ENCODE measurements at places on chromosomes 6 and 20.

GRCh38 chr6:126701676-126702560, 362.0 kb downstream of the CENPW start:
- no peak for DNase-seq

- DNase-seq = no peak
These were observed 17.1 kb downstream of the NTSR1 start for GRCh38 chr20:62725596-62726268.

DNA sequence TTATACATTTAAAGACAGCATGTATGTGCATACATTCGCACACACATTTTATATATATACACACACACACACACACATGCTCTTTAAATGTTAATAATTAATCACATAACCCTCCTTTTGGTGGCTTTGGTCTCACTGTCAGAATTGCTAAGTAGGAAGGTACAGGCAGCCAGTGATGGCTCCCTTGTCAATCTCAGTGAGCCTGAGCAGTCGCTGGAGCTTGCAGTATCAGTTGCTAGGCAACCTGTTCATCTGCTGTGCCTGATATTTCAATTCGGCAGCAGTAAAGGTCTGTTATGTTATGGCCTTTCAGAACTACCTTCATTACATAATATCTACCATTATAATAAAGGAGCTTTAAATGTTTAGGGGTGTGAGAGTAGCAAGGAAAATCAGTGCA, 374.3 kb downstream of the LMBRD1 start:
- DNase-seq = no peak

DNA sequence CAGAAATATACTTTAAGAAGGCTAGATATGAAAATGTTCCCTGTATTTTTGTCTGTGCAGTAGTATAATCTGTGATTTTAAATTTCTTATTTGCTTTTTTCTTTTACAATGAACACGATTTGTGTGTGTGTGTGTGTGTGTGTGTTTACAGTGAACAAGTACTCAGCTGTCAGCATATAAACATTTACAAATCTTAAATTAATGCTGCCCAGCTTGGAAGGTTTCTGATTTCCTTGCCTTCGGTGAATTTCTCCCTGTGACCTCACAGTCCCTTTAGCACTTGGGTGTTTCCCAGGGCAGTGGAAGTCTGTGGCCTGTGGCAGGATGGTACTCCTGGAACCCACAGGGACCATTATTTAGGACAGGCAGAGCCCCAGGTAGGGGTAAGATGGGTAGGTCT, 37.6 kb downstream of the TXLNB start:
- DNase-seq = no peak

DNA sequence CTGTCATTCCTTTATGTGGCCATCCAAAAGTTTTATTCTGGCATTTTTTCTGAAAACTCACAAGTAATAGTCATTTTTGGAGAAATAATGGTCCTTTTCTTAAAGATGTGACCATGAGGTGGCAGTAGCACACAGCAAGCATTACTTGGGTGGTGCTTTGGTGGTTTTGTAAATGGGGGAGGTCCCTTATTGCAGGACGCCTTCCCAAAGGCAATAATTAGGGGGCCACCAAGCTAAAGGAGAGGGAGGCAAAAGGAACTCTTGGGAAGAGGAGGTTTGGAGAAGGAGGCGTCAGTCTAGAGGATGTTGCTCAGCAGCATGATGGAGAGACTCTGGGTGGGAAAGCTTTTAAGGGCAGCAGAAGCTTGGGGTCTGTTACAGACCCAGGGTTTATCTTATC, 422.6 kb upstream of the MMS22L start:
- no peak for DNase-seq

GRCh38 chr20:7702141-7702540, 238.1 kb downstream of the HAO1 start:
- DNase-seq = no peak

- no peak for DNase-seq
These were observed 44.9 kb downstream of the TNFRSF21 start for GRCh38 chr6:47264775-47265184.

DNA sequence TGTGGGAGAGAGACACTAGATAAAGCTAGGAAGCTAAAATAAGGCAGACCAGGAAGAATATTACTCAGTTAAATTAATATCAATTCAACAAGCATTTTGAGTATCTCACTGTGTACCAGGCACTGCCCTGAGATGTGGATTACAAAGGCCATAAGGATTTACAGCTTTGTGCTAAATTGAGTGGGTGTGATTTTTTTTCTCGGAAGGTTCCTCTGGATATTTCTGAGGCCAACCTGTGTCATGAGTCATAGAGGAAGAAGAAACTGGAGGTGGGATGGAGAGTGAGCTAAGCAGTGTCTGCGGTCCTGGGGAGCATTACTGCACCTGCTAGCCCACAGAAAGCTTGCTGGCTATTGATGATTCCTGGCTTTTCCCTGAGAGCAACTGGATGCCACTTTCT, 135.2 kb downstream of the RFPL4B start:
- DNase-seq = no peak

GRCh38 chr20:25535762-25536161, 49.6 kb downstream of the NINL start:
- DNase-seq = no peak

GRCh38 chr6:129525055-129525454, 184.9 kb downstream of the ARHGAP18 start:
- DNase-seq = no peak

DNA sequence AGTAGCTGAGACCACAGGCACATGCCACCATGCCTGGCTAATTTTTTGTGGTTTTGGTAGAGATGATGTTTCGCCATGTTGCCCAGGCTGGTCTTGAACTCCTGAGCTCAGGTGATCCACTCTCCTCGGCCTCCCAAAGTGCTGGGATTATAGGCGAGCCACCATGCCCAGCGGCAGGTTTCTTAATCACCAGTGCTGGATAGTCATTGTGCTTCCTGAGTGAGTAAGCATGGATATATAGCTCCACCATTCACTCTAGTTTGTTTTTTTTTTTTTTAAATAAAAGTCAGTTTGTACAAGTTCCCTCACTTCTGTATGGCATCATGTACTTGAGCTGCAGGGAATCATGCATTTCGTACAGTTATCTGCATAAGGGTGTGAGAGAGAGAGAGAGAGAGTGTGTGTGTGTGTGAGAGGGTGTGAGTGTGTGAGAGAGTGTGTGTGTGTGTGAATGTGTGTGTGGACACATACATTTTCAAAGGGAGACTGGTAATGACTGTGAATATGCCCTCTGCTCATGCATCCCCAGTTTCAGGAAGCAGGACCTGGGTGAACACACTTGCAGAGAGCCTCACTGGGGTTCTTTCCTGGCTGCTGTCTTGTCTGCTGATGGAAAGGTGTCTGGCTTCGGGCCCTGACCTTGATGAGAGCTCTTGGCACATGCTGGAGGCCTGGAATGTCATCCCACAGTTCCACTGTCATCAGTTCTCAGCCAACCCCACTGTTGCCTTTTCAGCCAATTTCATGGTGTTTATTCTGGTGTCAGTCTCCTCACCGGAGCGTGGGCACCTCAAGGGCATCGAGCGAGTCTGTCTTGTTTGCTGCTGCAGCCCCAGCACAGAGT, 65.0 kb upstream of the XRN2 start:
- DNase-seq = no peak

DNA sequence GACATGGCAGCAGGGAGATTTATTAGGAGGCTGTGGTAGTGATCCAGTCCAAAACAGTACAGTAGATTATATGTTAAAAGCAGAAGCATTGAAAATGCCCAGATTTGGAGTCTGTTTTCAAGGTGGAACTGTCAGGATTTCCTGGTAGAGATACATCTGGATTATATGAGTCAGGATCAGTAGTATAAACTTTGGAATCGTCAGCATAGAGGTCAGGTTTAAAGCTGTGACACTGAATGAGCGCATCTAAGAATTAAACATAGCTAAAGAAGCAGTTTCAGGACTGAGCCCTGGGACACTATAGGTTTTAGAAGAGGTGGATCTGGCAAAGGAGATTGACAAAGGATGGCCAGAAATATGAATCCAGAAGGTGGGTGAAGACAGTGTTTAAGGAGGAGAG, 60.4 kb downstream of the RNF144B start:
- DNase-seq = no peak

- DNase-seq = no peak
These were observed 449 bp downstream of the PFDN6 start for GRCh38 chr6:33289784-33290315.

DNA sequence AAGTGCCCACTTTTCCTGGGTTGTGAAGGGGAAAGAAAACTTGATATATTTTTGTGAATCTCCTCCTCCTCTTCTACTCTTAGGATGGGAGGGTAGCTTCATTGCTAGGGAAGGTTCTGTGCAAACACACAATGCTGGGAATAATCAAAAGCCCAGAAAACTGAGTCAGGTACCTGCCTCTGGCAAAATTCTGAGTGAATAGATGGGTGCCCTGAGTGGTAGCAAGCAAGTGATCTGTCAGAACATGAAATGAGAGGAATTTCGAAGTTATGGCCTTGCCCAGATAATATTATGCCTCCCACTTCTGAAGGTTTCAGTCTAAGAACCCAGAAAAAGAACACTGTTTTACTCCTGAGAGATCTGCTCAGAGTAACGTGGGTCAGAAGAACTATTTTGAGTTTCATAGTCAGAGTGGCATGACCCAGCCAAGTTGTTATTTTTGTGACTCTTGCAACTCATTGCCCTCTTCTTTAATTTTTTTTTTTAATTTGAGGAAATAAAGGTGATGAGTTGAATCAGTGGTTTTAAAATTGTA, 158.3 kb downstream of the BMP2 start:
- DNase-seq = no peak

DNA sequence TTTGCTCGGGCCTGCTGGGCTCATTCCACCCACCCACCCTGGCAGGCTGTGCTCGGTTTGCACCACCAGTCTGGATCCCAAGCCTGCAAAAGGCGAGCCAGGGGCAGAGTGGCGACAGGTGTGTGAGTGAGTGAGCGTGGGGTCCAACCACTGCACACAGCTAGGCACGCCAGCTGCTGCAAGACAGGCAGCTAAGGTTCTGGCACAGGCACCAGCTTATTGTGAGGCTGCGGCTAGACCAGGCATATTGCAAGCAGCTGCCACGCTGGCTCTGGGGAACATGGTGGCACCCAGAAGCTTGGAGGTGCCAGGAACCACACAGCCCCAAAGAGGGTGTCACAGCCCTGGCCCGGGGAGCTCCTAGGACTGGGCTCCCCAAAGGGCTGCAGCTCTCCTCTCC, 205.1 kb downstream of the ANKRD60 start:
- DNase-seq = no peak

GRCh38 chr6:12769556-12770256, 53.1 kb downstream of the PHACTR1 start:
- no peak for DNase-seq

DNA sequence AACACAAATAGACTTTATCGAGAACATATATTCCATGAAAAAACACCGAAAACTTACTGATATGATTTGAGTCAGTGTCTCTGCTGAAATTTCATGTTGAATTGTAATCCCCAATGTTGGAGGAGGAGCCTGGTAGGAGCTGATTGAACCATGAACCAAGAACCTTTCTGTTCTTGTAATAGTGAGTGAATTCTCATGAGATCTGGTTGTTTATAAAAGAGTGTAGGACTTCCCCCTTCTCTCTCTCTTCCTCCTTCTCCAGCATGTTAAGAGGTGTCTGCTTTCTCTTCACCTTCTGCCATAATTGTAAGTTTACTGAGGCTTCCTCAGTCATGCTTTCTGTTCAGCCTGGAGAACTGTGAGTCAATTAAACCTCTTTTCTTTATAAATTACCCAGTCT, 1289.3 kb upstream of the CITED2 start:
- DNase-seq = no peak

- DNase-seq = no peak
These were observed 5.3 kb downstream of the WFDC5 start for GRCh38 chr20:45109634-45110033.

GRCh38 chr6:56668158-56668557, 25.5 kb upstream of the DST start:
- no peak for DNase-seq

- DNase-seq = no peak
These were observed 3.7 kb upstream of the CMTR1 start for GRCh38 chr6:37429352-37429750.

DNA sequence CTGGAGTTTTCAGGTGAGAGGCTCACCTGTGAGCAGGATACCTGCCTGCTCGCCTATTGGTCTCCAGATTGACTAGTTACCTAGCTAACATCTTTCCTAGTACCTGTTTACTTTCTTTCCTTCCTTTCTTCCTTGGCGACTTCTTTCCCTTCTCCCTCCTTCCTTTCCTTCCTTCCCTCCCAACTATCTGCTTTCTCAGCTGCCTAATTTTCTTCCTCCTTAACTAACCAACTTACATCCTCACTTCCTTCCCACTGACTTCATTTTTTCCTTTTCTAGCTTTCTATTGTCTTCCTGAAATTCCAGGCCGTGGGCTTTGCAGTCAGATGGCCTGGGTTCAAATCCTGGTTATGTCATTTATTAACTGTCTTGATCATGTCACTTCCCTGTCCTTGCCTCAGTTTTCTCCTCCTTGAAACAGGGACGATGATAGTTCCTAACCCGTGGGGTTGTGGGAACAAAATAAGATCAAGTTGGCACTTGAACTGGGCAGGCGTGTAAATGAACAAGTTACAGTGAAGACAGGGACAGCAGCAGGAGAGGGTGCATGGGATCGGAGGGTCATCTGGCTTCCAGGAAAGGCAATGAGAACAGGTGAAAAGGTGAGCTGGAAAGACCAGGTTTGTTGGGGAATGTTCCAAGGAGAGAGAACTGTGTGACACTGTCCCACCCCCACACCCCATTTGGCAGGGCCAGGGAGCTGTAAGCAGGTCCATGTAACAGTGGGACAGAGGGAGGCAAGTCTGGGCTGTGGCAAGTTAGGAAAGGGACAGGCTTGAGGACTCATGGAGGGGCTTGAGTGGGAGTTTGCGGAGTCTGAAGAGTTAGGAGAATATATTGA, 540 bp downstream of the SGK2 start:
- DNase-seq = no peak

GRCh38 chr20:44938637-44939036, 21.6 kb downstream of the TOMM34 start:
- DNase-seq = no peak

GRCh38 chr6:4916954-4917561, 86.8 kb downstream of the RPP40 start:
- no peak for DNase-seq

DNA sequence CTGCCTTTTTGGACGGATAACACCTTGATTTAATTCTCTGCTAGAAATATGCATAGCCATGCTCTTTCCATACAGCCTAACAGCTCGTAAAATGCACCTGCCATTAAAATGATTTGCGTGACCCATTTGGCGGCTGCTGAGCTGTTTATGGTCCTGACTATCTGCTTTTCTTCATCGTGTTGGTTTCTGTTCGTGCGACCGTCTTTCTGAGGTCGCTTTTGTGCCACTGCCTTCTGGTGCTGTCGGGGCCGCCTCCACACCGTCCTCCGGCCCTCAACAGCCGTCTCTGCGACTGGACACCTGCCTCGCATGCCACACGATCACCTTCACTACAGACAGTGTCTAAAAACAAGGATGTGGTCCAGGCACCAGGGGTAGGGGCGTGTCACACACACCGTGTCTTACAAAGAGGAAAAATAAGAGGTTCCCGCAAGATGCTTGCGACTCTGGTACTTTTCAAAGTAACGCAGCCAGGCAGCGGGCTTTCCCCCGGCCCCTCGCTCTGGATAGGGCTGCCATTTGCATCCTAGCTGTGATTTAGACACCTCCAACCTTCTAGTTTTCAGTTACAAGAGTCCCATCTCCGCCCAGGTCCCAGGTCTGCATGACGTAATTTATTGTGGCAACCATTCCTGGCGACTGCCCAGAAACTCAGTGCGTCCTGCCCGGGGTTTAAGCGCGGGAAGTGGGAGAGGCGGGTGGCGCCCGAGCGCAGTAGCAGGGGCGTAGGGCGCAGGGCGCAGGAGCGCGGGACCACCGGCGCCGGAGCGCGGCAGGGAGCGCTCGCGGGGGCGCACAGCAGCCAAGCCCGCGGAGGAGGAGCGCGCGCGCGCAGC, at the start of gene STMND1:
TSS of gene STMND1 (plus strand) at position 629 of the 836 bp plus-strand sequence. CDS start 208 bp downstream, outside the sequence.
- peak; percentile 38 for DNase-seq
